ENCODE measurements at places on chromosomes 4 and X.

- no peak for DNase-seq
Measured at GRCh38 chr4:110486256-110486655, 10.3 kb downstream of the ENPEP start.

- no peak for DNase-seq
Measured at GRCh38 chr4:174213731-174214100, 69.8 kb downstream of the FBXO8 start.

- no peak for DNase-seq
Measured at GRCh38 chr4:173652283-173652931, 122.4 kb upstream of the HAND2 start.

DNA sequence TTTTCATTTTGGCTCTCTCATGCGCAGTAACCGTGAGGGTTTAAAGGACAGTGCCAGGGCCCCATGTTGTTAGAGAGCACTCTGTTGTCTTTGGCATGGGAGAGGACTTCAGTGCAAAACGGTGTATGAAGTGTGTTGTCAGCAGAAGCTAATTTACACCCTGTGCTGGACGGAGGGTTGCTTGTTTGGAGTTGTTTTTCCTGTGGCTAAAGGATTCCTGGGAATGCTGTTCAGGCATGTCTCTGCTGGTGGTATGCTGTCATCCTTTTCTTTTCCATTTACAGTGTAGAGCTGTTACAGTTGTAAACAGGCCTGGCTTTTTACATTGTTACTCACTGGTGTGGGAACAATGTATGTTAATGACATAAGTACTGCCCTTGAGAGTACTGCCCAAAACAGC is 206.3 kb downstream of the CBR4 start:
- DNase-seq: no peak

GRCh38 chr4:8028884-8029568 is 89.4 kb upstream of the AFAP1 start:
- DNase-seq: no peak

GRCh38 chrX:48934581-48935300 is 15.9 kb upstream of the PIM2 start:
- no peak for DNase-seq

GRCh38 chr4:186307497-186307896 is 41.5 kb downstream of the F11 start:
- no peak for DNase-seq

DNA sequence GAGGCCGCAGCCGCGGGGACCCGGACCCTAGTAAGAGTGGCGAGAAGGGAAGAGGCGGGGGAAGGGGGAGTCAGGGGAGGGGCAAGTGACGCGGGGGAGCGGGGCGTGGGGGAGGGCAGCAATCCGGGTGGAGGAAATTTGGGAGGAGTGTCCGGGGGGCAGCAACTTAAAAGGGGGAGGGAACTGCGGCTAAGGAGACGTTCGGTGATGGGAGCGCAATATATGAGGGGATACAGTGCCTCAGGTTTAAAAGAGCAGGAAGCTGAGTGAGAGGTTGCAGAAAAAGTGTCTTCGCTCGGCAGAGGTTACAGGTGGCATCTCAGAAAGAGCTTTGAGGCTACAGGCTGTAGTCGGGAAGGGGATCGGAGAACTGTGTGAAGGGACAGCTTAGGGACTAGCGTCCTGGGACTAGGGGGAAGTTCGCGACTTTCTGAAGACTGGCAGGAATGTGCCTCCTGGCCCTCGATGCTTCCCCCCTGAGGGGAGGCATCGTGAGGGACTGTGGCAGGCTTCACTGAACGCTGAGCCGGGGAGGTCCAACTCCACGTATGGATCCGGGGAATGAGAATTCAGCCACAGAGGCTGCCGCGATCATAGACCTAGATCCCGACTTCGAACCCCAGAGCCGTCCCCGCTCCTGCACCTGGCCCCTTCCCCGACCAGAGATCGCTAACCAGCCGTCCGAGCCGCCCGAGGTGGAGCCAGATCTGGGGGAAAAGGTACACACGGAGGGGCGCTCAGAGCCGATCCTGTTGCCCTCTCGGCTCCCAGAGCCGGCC is 519 bp downstream of the FOXO4 start:
- no peak for DNase-seq

GRCh38 chr4:179465131-179465797 is 2023.0 kb upstream of the AGA start:
- no peak for DNase-seq

DNA sequence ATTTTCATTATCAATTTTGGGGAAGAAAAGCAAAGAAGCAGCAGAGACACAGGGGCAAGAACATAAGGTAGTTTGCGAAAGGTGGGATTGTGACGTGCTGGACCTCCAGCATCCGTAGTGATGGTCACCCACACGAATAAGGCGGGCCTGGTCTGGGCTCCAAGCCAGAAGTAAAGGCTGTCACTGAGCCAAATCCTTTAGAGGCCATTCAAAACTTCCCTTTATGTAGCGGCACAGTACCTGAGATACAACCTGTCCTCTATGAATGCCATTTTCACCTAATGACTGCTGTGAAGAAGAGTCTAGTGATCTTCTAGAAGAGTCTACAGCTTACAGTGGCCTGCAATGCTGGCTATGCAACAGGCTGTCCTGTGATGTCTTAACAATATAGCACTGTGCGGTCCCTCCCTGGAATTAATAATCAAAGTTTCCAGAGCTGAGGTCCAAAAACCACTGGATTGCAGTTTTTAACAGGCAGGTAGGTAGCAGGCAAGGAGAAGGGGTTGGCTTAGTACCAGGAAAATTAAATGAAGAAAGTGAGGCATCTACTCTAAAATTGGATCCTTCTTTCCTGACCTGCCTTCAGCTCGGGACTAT is 56.2 kb downstream of the TRIML1 start:
- no peak for DNase-seq

GRCh38 chrX:26373829-26374228 is 157.9 kb downstream of the MAGEB5 start:
- no peak for DNase-seq

- no peak for DNase-seq
Measured at GRCh38 chr4:15757054-15757453, 21.1 kb upstream of the CD38 start.

DNA sequence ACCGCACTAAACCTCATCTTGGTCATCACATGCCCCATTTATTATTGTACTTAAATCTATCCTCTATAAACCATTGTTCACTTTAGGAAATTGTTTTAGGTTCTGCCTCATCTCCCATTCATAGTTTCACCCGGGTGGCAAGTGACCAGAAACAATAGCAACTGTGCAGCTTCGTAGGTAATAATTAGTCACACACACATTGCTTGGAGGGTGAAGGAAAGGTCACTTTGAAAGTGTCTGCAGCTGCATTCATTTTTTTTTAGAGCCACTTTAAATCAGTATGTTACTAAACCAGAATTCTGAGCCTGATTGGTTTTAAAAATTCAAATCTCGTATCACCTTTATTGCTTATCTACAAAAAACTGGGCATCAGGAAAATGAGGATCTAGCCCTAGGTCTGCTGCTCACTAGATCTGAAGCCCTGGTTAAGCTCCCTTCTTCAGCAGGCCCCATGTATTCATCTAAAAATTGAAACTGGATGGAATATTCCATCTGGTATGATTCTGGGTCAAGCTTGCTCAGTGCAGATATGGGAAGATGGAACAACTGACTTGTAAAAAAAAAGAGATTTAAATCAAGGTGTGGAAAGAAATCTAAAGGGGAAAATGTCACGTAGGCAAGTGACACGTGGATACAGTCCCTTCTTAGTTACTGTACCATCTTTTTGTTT is 62.4 kb downstream of the LIMCH1 start:
- no peak for DNase-seq

DNA sequence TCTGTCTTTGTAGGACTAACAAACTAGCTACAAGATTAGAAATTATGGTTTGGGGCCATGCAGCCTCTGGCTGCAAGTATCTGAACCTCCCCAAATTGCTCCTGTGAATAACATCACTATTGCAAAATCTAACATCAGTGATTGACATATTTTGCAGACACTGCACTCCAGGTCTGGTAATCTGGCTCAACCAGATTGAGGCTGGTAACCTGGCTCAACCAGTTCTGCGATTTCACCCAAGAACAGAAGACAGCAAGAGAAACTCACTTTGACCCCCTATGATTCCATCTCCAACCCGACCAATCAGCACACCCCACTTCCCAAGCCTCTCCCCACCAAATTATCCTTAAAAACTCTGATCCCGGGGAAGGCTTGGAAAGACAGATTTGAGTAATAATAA is 20.9 kb downstream of the SPIN3 start:
- no peak for DNase-seq

DNA sequence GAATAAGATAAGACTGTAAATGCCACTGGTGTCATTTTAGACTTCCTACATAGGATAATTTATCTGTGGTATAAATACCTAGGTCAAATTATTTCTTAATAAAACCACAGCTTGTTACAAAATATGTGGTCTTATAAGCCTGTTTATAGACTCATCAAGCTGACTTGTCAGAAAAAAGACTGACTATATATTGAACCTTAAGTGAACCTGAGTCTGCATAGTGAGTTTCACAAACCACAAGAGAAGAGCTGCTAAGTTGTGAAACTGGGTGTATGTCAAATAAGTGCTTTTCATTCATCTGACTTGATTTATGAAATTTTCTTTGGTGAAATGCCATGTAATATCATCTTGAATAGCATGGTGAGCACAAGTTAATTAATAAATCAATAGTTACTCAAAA is 48.4 kb upstream of the TMPRSS11A start:
- no peak for DNase-seq

- DNase-seq: no peak
Measured at GRCh38 chr4:158333820-158334219, 123.5 kb downstream of the TMEM144 start.

- no peak for DNase-seq
Measured at GRCh38 chr4:2816401-2816954, 23.6 kb downstream of the SH3BP2 start.

DNA sequence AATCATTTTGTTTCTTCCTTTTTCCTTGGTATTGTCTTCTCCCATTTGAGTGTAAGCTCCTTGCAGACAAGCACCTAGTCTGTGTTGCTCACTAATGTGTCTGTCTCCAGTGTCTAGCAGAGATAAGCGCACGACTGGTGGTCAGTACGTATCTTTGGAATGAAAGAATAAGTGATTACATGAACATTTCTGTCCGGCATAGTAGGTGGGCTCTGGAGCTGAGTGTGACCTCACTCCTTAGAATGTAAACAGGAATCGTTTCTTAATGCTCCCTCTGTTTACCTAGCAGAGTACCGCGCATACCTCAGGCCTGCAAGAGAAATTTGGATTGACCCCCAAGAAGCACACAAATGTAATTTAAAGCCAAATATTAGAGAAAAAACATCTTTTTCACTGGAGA is 235.4 kb downstream of the MAML3 start:
- DNase-seq: no peak

DNA sequence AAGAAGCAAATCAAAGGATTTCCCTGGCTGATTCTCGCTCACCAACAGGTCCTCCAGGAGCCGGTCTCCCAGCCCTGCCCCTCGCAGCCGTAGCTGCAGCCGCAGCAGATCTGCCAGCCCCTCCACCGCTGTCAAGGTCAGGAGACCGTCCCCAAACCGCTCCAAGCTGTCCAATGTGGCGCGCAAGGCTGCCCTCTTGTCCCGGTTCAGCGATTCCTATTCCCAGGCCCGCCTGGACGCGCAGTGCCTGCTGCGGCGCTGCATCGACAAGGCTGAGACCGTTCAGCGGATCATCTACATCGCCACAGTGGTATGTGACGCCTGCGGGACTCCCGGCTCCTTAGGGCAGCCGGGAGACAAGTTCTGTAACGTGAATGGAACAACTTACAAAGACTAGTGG is 25.6 kb downstream of the SPATA18 start:
- no peak for DNase-seq

GRCh38 chrX:21806691-21807090 is 32.7 kb upstream of the MBTPS2 start:
- no peak for DNase-seq

- DNase-seq: no peak
Measured at GRCh38 chr4:174600391-174600790, 78.1 kb upstream of the HPGD start.

DNA sequence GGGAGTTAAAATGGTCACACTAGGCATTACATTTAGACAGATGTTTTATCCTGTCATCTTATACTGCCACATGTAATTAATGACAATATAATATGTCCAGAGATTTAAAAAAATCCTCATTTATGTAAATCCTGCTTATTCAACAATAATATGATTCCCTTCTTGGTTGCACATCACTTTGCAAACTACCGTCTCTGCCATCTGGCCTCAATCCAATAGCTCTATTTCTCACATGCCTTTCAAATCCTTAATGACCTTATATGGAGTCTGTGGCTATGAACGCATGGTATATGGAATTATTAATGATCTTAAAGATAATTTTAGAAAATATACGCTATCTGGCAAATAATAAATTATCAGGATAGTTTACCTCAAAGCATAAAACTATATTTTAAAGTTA is 144.5 kb downstream of the NPNT start:
- no peak for DNase-seq

DNA sequence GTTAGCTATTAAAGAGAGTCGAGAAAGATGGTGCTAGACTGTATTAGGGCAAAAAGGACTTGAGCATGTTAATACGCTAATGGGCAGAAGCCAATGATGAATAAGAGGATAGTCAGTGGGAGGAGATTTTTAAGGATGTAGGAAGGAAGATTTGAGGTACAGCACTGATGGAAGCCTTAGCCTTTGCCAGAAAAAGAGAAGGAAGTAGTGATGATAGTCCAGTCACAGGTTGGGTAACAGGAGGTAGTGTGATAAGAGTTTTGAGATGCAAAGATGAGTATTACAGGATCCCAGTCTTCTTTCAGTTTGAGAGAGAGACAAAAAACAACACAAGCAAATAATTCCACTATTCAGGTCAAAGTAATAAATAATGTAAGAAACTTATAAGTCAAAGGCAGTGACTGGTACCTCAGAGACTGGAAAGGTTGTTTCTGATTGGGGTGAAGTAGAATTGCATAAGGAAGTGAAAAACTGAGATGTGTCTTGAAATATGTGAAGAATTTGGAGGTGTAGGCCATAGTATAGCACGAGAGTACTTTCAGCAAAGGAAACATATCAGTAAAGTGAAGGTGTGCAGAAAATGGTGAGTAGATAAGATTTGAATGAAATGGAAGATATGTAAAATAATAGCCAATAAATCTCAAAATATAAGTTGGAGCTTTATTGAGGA is 22.1 kb upstream of the NDNF start:
- no peak for DNase-seq

GRCh38 chr4:4969298-4969697 is 50.0 kb downstream of the CYTL1 start:
- DNase-seq: no peak
